Spinal cord (tissue), 10 donors: ENCODE measurements at places on chromosomes 5 and 9. TPM values are rescaled to one million over a fixed set of nuclear protein-coding genes. Genes with fewer than 3 reads are reported as not detected.
A peak's percentile ranks its signal among the peaks of the same experiment; 100 is the strongest.

DNA sequence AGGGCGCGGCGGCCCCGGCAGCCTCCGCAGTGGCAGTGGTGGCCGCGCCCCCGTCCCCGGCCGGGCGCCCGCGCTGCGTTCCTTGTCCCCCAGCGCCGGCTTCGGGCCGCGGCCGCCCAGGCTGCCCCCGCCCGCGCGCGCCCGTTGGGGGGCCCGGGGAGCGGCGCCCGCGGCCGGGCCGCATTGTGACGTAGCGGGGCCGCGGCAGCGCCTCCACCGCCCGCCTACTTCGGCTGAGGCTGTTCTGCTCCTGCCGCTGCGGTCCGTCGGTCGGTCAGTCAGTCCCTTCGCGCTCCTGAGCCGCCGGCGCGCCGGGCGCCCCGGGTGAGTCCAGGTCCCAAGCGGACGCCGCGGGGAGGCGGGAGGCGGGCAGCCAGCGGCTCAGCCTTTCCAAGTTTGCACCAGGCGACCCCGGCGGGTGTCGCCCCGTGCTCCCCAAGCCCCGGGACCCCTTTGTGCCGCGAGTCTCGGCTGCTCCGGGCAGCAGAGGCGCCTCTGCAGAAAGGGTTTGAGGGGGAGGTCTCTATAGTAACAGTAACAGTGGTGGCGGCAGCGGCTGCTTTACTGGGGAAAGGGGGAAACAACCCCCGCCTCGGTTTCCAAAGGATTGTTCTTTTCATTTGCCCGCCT lies at the start of gene SNCAIP:
SNCAIP (plus strand) TSS at position 277 of the 630 bp plus-strand sequence. CDS start 78,898 bp downstream, outside the sequence.
- H3K27ac ChIP-seq: peak within 1 kb of the TSS; percentile 87
- no peaks in the 10 kb centered on the region for H3K27me3 ChIP-seq
- DNase-seq: peak; percentile 48
- H3K4me3 ChIP-seq: peak within 1 kb of the TSS; percentile 80

DNA sequence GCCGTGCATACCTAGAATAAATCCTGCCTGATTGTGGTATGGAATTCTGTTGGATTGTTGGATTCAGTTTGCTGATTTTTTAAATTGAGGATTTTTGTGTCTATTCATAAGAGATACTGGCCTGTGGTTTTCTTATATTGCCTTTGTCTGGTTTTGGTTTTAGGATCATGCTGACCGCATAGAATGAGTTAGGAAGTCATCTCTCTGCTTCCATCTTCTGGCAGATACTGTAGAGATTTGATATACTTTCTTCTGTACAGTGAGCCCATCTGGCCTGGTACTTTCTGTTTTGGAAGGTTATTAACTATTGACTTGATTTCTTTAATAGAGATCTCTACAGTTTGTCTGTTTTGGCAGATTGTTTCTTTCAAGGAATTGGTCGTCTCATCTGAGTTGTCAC lies 14.7 kb downstream of the CEP72 start:
- no peak overlapping the region for H3K27ac ChIP-seq
- H3K4me1 ChIP-seq: no peaks in the 10 kb centered on the region
- no peak overlapping the region for H3K4me3 ChIP-seq
- DNase-seq: no peak
- peaks cover 57% of the 10 kb centered on the region for H3K36me3 ChIP-seq

SLC34A1 gene
- not detected for total RNA-seq

- DNase-seq: no peak
- no peak overlapping the region for H3K27ac ChIP-seq
- H3K4me1 ChIP-seq: no peaks in the 10 kb centered on the region
- no peak overlapping the region for H3K4me3 ChIP-seq
- no peaks in the 10 kb centered on the region for H3K27me3 ChIP-seq
Observed at GRCh38 chr5:117947121-117947520, 1041.2 kb downstream of the DTWD2 start.

DNA sequence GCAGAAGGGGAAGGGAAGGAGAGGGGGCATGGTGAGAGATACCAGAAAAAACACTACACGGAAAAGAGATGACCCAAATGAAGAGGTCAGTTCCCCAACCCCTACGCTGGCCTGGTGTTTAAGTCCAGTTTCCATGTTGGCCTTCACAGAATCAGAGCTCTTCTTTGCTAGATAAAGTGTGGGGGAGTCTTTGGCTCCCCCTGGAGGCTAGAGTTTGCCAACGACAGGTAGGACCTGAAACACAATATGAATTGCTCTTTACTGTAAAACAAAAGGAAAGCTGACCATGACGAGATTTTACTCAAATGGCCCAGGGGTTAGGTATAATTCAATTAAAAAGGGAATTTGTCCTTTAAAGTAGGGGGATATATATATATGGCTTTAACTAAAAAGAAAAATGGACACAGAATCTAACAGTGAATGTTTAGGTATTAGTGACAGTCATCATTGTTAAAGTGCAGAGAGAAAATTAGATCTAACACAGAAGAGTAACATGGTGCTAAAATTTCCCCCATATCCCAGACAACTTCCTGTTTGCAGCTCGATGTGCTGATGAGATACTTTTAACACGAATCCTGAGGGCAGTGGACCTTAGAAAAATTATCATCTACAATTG lies 92.0 kb downstream of the SV2C start:
- no peaks in the 10 kb centered on the region for H3K36me3 ChIP-seq
- DNase-seq: no peak
- H3K27ac ChIP-seq: no peak overlapping the region
- no peaks in the 10 kb centered on the region for H3K4me1 ChIP-seq
- H3K27me3 ChIP-seq: no peaks in the 10 kb centered on the region
- H3K4me3 ChIP-seq: no peak overlapping the region

EIF4EBP3 gene
- 4.5 TPM for total RNA-seq

GAS1 gene
- total RNA-seq: 73.9 TPM

- peaks cover 41% of the 10 kb centered on the region for H3K36me3 ChIP-seq
- H3K4me1 ChIP-seq: peaks cover 92% of the 10 kb centered on the region
- no peaks in the 10 kb centered on the region for H3K27me3 ChIP-seq
- DNase-seq: no peak
- H3K27ac ChIP-seq: no peak overlapping the region
Observed at GRCh38 chr9:133945977-133946753, 46.0 kb downstream of the VAV2 start.

PAIP1 gene
- total RNA-seq: 135 TPM

PCDHGB3 gene
- 8.3 TPM for total RNA-seq

DNA sequence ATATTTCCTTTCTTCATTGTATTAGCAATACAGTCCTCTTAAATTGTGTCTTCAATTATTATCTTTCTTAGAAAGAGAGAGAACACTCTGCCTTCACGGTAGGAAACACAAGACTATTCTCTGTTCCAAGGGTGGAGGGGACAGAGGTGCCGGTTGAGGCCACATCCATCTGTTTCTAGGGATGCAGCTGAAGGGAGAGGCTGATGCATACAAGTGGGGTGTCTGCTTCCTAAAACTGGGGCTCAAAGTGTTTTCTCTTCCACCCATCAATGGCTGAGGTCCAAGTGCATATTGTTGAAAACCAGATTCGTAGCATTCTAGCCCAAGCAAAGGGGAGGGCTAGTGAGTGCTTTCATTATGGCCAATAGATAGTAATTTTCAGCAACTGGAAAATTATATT lies 9.5 kb downstream of the IRX2 start:
- peaks cover 23% of the 10 kb centered on the region for H3K4me1 ChIP-seq
- H3K36me3 ChIP-seq: peaks cover 19% of the 10 kb centered on the region
- DNase-seq: no peak

DNA sequence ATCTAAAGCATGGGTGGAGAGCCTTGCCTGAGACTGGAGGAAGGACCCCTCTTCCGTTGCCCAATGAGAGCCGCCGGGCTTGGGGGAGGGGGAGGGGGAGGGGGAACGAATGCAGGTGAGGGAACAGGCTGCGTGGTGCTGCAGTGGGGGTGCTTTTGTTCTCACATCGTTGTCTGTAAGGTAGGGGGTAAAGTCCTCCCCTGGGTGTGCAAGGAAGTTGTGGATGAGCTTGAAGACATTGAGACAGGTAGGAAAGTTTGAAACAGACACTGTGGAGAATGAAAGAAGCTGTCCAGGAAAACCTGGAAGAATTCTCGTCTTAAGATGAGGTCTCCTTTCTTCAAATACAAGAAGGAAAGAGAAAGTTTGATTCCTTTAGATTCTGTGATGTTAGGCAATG lies 94.1 kb upstream of the LIFR start:
- DNase-seq: no peak
- no peaks in the 10 kb centered on the region for H3K27me3 ChIP-seq
- no peaks in the 10 kb centered on the region for H3K36me3 ChIP-seq
- H3K27ac ChIP-seq: no peak overlapping the region
- no peaks in the 10 kb centered on the region for H3K4me1 ChIP-seq

DNA sequence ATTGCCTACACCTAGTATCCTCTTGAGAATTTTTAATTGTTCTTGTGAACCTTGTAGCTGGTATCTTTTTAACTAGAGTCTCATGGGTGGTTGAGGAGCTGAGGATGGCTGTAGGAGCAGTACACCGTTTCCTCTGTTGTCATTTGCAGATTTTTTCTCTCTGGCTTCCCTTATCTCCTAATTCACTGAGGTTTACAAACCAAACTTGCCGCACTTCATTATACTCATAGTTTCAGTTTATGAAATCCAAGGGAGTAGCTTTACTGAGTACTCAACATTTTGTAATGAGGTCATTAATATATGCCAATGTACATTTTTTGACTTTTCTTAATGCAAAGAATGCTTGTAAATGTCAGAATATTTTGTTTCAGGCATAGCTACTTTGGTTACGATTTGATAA lies 154.2 kb downstream of the CCDC171 start:
- H3K27ac ChIP-seq: no peak overlapping the region
- no peaks in the 10 kb centered on the region for H3K4me1 ChIP-seq
- H3K36me3 ChIP-seq: no peaks in the 10 kb centered on the region
- no peaks in the 10 kb centered on the region for H3K27me3 ChIP-seq

SOX30 gene
- total RNA-seq: 0.22 TPM

- H3K4me3 ChIP-seq: no peak overlapping the region
- H3K4me1 ChIP-seq: no peaks in the 10 kb centered on the region
- H3K27me3 ChIP-seq: no peaks in the 10 kb centered on the region
- no peak overlapping the region for H3K27ac ChIP-seq
- DNase-seq: no peak
- no peaks in the 10 kb centered on the region for H3K36me3 ChIP-seq
Observed at GRCh38 chr5:32733590-32734340, 22.6 kb downstream of the NPR3 start.

RGS3 gene
- 54.9 TPM for total RNA-seq

- peaks cover 2% of the 10 kb centered on the region for H3K27me3 ChIP-seq
- no peak for DNase-seq
- H3K27ac ChIP-seq: no peak overlapping the region
- H3K36me3 ChIP-seq: no peaks in the 10 kb centered on the region
Observed at GRCh38 chr9:16361118-16361517, 509.4 kb downstream of the BNC2 start.

DNA sequence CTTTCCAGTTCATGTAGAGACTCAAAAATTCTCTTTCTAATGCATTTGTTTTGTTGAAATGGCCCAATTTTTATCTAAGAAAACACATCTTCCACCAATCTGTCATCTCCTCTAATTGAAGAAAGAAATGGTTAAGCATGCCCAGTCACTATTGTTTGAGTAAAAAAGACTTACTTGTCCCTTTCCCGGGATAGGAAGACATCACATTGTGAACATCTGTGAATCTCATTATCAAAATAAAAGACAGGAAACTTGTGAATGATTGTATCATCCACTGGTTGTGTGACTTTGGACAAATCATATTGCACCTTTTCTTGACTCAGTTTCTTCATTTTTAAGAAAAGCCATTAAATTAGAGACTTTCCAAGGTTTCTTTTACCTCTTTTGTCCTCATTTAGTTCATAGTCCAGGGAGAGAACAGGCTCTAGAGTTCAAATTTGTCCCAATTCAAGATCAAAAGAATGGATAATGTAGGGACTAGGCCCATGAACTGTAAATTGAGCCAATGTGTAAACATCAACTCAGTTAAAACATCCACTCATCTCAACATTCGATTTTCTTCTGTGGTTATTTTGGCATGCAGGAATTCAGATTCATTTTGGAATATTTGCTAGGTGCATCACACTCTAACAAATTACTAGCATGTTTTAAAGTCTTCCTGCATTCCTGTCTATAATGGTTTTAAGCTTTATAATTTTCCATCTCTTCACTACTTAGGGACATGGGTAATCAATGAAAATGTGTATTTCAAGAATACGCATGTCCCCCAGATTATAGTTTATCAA lies 838.0 kb upstream of the WWC1 start:
- DNase-seq: no peak
- H3K36me3 ChIP-seq: no peaks in the 10 kb centered on the region
- H3K27me3 ChIP-seq: no peaks in the 10 kb centered on the region
- no peak overlapping the region for H3K27ac ChIP-seq

- no peak overlapping the region for H3K4me3 ChIP-seq
- H3K36me3 ChIP-seq: no peaks in the 10 kb centered on the region
- peaks cover 3% of the 10 kb centered on the region for H3K4me1 ChIP-seq
- no peaks in the 10 kb centered on the region for H3K27me3 ChIP-seq
- H3K27ac ChIP-seq: no peak overlapping the region
Observed at GRCh38 chr5:34712565-34712964, 56.4 kb downstream of the RAI14 start.

PFN3 gene
- total RNA-seq: not detected

- H3K27ac ChIP-seq: no peak overlapping the region
- H3K4me1 ChIP-seq: peaks cover 10% of the 10 kb centered on the region
- H3K27me3 ChIP-seq: no peaks in the 10 kb centered on the region
- H3K36me3 ChIP-seq: no peaks in the 10 kb centered on the region
Observed at GRCh38 chr9:79976257-79977073, 404.7 kb downstream of the TLE4 start.

GRCh38 chr5:125219710-125220109 lies 473.3 kb upstream of the ZNF608 start:
- no peak overlapping the region for H3K4me3 ChIP-seq
- H3K27ac ChIP-seq: no peak overlapping the region

RPP25L gene
- 29.4 TPM for total RNA-seq

- no peaks in the 10 kb centered on the region for H3K36me3 ChIP-seq
- DNase-seq: no peak
- no peaks in the 10 kb centered on the region for H3K27me3 ChIP-seq
- no peak overlapping the region for H3K27ac ChIP-seq
Observed at GRCh38 chr5:74497706-74498105, 142.8 kb downstream of the ENC1 start.

PCDHGB5 gene
- total RNA-seq: 17.5 TPM

DNA sequence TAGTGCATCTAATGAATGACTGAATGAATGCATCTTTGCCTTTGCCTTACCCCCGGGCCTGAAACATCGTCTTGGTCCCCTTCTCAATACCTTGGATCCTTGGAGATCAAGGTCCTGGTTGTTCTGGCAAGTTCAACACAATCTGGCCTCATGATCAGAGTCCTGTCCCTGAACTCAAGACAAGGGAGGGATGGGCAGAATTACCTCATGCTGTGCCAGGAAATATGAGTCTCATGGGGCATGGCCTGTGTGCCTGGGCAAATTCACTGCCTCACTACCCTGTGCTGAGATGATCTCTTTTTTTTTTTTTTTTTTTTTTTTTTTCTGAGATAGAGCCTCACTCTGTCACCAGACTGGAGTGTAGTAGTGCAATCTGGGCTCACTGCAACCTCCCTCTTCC lies 630 bp upstream of the BTNL3 start:
- no peaks in the 10 kb centered on the region for H3K36me3 ChIP-seq
- H3K27me3 ChIP-seq: no peaks in the 10 kb centered on the region
- no peak overlapping the region for H3K4me3 ChIP-seq
- H3K27ac ChIP-seq: no peak overlapping the region
- H3K4me1 ChIP-seq: no peaks in the 10 kb centered on the region
